NCI-H2029 (cell line): ENCODE measurements at places on chromosomes 3 and 15.
A peak's percentile ranks its signal among the peaks of the same experiment; 100 is the strongest.

- DNase-seq, result no peak
These were observed 199.6 kb upstream of the NAALADL2 start for GRCh38 chr3:174659511-174659910.

GRCh38 chr3:21747966-21748555 lies 2.9 kb downstream of the ZNF385D start:
- no peak for DNase-seq

DNA sequence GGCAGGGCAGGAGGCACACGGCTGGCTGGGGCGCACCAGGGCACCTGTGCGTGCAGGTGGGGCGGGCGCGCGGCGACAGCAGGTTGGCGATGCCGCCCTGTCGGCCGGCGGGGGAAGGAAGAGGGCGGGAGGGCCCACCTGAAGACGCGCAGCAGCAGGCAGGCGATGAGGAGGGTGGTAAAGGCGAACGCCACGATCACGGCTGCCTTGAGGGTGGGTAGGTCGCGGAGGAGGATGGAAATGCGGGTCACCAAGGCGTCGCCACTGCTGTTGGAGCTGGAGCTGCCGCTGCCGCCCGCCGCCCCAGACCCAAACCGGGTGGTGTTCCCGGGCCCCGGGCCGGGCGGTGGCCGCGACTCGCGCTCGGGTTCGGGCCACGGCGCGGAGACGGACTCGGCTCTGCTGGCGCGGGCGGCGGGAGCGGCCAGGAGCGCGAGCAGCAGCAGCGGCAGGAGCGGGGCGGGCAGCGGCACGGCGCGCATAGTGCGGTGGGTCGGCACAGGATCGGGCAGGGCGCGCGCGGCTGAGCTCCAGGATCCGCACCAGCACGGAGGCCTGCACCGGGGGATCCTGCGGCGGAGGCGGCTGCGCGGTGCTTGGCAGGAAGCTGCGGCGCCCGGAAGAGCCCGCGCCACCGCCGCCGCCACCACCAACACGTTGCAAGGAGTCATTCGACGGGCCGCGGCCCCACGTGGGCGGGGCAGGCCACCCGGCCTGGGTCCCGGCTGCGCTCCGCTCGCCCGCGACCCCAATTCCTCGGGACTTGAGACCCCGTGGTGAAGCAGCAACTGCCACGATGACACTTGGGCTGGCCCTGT lies at the start of gene FAM174B:
Gene FAM174B, minus strand, starts transcription at position 598 of the 818 bp plus-strand sequence.
- peak; percentile 51 for DNase-seq

DNA sequence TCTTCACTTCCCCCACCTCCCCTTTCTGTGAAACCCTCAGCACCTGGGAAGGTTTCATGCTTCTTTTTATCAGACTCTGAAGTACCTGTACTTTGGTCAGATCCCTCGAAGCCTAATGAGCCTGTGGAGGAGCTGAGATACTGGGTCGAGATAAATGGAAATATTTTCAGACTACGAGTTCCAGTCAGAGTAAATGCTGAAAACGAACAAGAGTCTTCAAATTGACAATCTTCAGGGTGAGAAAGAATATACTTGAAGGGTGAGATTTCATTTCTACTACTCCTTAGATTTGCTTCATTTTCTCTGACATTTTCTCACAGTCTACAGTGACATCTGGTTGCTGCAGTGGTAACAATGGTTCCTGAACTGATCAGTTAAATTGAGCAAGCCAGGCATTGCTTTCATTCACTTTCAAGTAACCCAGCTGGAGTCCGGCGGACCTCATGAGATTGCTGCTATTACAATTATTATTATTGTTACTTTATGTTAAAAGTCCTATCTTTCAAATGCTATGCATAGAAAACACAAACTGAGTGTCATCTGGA lies 337.2 kb downstream of the VGLL3 start:
- DNase-seq, result no peak

DNA sequence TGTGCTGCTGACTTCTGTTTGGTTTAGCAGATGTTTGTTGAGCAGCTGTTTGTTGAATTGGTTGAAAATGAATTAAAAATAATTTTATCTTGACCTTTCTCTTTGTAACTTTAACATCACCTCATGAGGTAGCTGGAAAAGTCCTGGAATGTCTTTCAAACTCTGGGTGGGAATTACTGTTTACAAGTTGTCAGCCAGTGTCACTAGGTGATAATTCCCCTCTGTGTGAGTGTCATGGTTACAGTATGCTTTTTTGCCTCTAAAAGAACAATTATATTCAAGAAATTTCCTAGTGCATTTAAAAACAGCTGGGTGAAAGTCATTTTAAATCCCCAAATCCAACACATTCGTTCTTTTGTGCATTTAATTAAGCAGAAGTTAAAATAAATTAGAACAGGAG lies 113.2 kb downstream of the PTPRG start:
- no peak for DNase-seq

- DNase-seq, result no peak
These were observed 32.5 kb downstream of the ABHD17C start for GRCh38 chr15:80727596-80727995.

- DNase-seq, result no peak
These were observed 181.7 kb upstream of the SNTN start for GRCh38 chr3:63470745-63471144.

- DNase-seq, result no peak
These were observed 191.7 kb downstream of the GOLGA6L6 start for GRCh38 chr15:20349774-20350498.

- no peak for DNase-seq
These were observed 315.8 kb downstream of the UACA start for GRCh38 chr15:70447521-70447920.
